ENCODE measurements at places on chromosomes 4 and X.
A peak's percentile ranks its signal among the peaks of the same experiment; 100 is the strongest.

- no peak for DNase-seq
Observed at GRCh38 chr4:2222838-2223237, 19.1 kb downstream of the HAUS3 start.

DNA sequence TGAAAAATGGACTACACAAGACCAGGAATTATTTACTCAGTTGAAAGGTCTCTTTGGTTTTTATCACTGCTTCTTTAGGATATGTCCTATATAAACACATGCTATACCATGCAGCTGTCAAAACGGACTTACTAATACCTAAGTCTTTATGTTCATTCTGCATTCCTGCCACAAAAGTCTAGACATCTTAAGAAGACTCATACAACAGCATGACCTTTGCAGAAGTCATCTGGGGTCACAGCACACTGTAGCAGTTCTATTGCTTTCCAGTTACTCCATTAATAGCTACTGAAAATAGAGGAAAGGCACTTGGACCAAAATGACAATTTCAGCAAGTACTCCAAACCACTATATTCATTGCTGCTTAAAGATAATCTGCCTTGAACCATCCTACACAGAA, 53.2 kb downstream of the DDX60 start:
- no peak for DNase-seq

GRCh38 chr4:20259707-20260106, 8.0 kb downstream of the SLIT2 start:
- DNase-seq = no peak

DNA sequence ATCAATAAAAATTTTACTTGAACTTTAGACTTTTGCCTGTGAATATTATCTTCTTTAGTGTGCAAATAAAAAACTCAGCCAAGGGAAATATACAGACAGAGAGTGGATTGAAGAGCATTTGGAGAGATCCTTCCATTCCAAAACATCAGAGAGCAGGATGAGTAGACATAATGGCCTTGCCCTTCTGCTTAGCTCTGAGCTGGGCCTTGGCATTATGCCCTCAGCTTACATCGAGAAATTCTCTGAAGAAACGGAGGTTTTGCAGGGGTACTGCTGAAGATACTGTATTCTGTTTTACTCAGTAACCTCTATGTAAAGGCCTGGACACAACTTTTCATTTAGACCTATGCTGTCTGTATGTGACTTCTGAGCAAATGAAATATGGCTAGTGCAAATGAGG, 317.4 kb downstream of the STIM2 start:
- DNase-seq = no peak

- no peak for DNase-seq
Observed at GRCh38 chrX:148192547-148192946, 211.4 kb downstream of the FMR1NB start.

DNA sequence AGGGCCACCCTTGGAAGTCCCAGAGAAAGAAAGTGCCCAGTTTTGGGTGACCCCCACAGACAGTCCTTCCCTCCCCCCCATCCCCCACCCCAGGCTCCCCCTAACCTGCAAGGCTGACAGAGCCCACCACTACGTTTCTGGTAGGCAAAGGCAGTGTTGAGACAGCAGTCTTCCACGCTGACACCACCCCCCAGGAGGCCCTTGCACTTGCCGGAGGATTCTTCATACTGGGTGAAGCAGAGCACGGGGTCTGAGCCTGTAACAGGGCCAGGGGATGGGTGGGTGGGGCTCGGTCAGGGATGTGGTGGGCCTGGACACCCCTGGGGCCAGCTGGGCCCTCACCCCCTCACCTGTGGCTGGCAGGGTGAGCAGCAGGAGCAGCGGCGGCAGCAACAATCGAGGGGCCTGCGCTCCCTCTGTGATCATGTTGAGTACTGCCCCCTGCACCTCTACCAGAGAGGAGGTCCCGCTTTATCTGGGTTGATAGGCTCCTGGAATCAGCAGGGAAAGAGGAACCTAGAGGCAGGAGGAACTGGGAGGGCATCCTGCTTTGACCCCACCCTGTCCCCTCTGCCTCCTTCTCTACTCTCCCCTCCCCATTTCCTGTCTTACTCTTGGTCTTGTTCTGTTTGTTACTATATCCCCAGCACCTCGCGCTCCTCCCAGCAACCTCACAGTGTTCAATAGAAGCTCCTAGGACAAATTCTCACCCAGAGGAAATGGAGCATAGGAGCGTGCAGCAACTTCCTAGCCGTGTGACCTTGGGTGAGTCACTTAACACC, at the start of gene CFP:
TSS of gene CFP (minus strand) at position 512 of the 782 bp plus-strand sequence. CDS start at position 426, 86 bp downstream.
- DNase-seq = no peak

- no peak for DNase-seq
Observed at GRCh38 chr4:185903205-185903604, 91.2 kb upstream of the SORBS2 start.

DNA sequence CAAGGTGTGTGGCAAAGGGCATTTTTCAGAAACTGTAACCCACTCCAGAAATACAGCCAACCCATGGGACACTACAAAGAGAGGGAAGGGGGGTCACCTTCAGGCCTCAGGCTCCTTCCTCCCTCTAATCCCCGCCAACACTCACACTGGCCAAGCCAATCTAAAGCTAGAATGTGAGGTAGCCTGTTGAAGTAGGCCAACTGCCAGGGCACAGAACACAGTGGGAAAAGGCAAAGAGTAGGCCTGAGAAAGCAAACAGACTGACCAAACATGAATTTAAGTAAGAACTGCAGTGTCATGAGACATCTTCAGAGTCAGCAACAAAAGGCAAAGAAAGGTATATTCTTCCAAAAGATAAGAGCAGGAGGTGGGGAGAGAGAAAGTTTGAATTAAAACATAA, 289.0 kb downstream of the HNRNPD start:
- DNase-seq = no peak

DNA sequence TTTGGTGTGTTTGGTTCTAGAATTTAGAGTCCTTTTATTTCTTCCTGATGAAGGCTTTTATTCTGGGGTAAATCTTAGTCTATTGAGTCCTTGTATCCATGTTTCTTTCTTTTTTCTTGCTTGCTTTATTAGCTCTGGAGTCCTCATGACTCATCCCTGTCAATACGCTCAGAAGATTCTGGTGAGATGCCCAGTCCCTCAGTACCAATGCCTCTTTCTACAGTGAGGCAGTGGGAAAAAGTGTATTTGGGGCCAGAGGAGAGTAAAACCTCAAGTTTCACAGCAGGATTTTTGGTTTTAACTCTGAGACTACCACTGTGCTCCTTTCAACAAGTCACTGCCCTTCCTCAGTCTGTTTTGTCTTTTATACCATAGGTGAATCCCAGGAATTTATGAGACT, 368.0 kb downstream of the GBA3 start:
- no peak for DNase-seq

GRCh38 chr4:84403656-84404055, 95.4 kb downstream of the NKX6-1 start:
- DNase-seq = no peak

DNA sequence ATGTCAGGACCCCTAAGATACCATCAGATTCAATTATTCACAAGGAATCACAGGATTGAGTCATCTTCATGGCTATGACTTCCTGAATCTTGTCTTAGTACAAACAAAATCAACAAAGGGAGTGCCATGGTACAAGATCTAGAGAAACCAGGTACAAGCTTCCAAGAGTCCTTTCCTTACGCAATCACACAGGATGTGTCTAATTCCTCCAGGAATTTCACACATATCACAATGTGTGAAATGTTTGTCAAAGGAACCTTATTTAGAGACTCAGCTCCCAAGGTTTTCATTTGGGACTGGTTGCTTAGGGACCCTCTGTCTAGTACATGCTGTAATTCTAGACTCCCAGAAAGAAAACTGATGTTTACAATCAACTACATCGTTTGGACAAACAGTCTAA, 83.0 kb downstream of the MAB21L2 start:
- no peak for DNase-seq

GRCh38 chrX:1418901-1419544, 27.1 kb upstream of the SLC25A6 start:
- DNase-seq = no peak

DNA sequence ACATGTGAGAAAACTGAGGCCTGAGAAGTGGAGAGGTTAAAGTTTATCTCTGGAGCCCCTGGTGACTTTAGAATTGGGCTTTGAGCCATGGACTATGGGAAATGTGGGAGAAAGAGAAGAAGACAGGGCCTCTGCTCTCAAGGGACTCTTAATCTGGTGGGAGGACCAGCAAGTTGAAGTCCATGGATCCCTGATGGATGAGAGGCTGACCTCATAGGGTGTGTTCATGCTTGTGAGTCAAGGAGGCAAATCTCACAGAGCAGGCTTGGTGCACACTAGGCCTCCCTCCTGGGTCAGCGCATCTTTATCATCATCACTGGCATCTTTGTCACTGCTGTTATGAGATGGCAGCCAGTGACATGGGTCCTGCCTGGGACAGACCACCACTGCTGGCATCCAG, 211.9 kb downstream of the AFAP1 start:
- no peak for DNase-seq

DNA sequence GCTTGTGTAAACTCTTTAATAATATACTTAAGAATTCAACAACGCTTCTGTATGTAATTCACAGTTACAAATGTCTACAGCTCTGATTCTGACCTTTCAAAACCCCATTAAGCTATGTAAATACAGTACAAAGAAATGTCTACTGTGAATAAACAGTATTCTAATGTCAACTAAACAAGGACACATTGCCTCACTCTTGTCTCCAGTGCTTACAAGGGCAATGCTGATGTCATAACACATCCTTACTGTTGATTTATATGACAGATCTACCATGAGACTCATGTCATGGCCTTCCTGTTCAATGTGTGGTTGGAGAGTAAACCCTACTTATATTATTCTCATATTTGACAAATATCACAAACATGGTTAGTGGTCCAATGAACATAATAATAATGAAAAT, 256.1 kb upstream of the ADGRL3 start:
- DNase-seq = no peak

GRCh38 chr4:147769386-147769785, 37.5 kb downstream of the ARHGAP10 start:
- DNase-seq = no peak

DNA sequence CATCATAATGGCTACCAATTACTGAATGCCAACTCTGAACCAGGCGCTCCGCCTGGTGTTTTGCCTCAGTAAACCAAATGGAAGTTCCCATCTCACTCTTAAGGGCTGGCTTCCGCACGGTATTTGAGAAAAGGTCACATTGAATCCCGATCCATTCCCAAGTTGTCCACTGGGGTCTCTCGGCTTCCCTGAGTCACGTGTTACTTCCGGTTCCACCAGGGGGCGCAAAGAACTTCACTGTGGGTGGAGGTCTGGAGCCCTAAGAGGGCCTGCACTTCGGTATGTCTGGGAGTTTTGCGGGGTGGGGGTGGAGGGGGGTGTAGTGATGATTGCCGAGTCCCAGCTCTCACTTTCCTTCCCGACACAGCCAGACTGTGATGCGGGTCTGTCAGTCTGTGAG, 13.4 kb upstream of the NHS start:
- no peak for DNase-seq

GRCh38 chr4:140866492-140867005, 110.4 kb upstream of the TBC1D9 start:
- DNase-seq = no peak

DNA sequence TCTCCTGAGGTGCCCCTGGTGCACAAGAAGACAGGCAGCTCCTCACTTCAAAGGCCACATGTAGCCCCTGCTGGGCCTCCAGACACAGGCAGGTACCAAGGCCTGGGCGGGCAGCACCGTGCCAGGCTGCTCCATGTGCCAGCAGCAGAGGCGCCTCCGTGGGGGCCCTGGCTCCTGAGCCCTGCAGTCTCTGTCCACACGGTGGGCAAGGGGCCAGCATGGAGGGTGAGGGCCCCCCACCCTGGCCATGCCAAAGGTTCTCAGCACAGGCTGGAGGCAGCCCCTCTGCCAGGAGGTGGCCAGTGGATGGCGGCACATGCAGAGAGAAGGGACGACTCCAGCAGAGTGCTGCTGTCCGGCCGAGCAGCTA, 72.6 kb downstream of the FAM53A start:
- DNase-seq = no peak

- no peak for DNase-seq
Observed at GRCh38 chr4:15164571-15164970, 162.3 kb downstream of the CPEB2 start.

DNA sequence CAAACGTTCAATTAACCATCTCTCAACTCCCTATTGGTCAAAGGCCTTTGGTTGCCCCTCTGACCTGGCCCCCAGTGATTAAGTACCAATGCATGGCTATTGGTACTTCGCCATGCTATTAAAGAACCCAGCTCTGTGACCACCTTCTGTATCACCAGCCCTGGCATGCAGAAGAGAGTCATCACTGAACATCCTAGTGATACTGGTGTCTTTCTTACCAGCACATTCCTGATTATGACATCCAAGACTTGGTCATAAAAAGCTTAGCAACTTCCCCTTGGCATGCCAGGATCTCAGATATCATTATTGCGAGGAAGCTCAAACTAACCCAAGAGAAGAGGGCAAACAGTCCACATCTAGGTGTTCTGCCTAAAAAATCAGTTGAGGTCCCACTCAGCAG, 122.3 kb upstream of the OTUD4 start:
- DNase-seq = no peak

GRCh38 chrX:13535376-13536165, 33.8 kb upstream of the EGFL6 start:
- no peak for DNase-seq

DNA sequence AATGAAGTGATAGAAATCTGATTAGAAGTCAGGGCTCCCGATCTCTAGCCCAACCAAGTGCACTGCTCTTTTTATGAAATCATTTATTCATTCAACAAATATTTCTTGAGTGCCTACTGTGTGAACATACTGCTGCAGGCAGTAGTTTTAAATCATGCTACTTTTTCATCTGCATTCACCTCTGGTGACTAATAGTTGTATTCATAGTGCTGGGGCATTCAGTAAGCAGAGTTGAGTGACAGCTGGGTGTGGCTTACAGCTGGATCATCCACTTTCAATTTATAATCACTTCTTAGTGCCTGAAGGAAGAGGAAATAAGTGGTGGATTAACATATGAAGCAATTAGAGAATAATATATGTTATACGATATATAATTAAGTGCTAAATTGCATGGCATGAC, 94.1 kb upstream of the HPRT1 start:
- DNase-seq = no peak

GRCh38 chrX:12978205-12979025, 3.5 kb downstream of the TMSB4X start:
- peak; percentile 52 for DNase-seq

- no peak for DNase-seq
Observed at GRCh38 chr4:141501395-141501794, 135.0 kb upstream of the IL15 start.

GRCh38 chr4:156583265-156583664, 388.3 kb downstream of the PDGFC start:
- DNase-seq = no peak

DNA sequence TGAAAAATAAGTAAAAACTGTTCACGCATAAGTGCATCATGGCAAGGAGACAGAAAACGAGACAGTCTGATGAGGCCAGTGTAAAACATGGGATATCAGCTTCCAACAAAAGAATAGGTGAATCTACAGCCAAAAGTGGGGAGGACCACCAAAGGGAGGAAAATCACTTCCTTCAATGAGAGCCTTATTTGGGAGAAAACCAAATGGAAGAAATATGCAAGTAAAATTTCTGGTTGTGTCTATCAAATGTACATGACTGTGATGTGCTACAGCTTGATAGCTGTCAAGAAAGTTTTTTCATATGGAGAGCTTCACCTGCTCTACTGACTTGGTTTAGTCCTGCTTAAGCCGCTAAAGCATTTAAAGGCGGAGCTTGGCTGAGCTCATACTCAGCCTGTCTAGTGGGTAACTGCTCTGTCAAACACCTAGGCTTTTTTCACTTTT, 66.2 kb downstream of the MAGEA1 start:
- no peak for DNase-seq

Data from T-helper 9 cell (primary cell).